ENCODE measurements at places on chromosomes 5 and 9.

GRCh38 chr5:24703934-24704333 lies 59.2 kb upstream of the CDH10 start:
- no peak for DNase-seq

DNA sequence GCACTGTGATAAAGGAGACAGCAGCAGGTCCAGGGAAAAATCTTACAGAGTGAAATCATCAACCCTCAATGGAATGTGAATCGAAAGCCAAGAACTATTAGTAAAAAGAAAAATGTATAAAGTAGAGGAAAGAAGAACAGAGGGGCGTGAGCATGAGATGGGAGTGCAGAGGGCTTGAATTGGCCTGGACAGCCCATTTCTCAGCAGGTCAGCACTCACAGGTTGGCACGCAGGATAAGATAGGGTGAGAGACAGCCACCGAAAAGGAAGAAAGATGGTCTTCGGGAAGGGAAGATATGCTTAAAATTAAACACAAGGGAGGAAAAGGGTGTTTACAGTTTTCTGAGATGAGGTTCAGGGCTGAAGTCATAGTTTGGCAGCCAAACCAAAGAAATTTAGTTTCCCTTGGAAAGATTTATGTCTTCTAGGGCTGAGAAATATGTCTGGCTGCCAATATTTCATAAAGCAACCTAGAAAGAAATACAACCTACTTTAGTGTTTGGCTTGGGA lies 524.7 kb downstream of the SPATA31D1 start:
- DNase-seq = no peak

DNA sequence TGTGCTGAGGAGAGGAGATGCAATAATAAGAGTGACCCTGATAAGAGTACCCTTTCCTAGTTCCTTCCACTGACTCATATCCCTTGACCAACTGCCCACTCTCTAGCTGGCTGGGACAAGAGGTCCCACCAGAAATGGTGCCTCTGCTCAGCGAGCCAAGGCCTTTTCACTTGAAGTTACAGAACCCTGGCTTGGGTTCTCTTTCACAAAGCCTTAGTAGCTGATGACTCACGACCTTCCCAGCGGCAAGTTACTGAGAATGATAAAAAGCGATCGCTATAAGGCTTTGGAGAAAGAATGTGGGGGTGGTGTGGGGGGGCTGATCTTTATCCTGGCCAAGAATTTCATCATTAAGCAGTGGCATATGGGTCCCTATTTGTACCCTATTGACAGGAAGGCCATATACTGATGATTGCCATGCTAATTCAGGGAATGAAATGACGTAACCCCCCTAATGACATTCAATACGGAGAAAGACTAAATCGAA lies 90.3 kb downstream of the FBXO38 start:
- DNase-seq = no peak

DNA sequence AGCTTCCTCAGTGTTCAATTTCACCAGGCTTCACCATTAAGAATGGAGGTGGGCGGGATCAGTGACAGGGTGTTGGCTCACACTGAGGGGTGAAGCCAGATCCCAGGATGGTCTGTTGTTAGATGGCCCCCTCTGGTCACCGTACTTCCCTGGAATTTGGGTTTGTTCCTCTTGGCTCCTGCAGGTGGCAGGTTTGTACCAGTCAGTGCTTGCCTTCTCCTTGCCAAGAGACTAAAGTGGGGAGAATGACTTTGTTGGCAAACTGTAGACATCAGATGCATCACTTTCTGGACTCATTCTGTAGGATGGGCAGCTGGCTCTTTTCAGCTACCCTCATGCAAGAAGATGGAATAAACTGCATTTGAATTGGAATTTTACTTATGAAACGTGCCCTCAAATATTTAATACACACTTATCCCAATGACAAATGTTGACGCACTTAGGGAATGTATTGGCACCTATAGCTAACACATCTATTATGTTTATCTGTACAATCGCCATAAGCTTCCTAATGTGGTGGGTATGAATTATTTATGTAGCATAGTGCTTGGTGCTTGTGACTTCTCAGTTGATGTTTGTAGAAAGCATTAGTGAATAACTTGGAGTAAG lies 31.4 kb upstream of the ANKRD55 start:
- no peak for DNase-seq

- DNase-seq = no peak
Observed at GRCh38 chr9:25677301-25678146, 720 bp downstream of the TUSC1 start.

GRCh38 chr5:112668016-112668415 lies 69.7 kb upstream of the APC start:
- no peak for DNase-seq

GRCh38 chr5:35163710-35164033 lies 66.6 kb downstream of the PRLR start:
- DNase-seq = no peak

- DNase-seq = no peak
Observed at GRCh38 chr9:35962126-35962906, 4.4 kb upstream of the OR2S2 start.

DNA sequence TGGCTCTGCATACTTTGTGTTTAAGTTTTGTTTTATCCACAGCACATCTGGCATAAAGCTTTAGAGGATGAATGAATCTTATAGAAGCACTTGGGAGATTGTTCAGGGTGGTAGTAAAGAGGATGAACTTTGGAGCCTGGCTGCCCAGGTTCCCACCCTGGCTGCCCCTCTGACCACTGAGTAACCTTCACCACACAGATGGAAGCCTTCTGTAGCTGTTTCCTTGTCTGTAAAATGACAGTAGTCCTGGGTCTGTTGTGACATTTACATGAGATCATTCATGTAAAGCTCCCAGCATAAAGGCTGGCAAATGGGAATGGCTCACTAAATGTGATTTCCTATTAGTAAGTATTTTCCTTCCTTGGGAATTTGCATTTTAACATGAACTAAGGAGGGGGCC lies 85.7 kb upstream of the FAM169A start:
- no peak for DNase-seq

GRCh38 chr9:129236441-129237145 lies 58.5 kb upstream of the IER5L start:
- no peak for DNase-seq

DNA sequence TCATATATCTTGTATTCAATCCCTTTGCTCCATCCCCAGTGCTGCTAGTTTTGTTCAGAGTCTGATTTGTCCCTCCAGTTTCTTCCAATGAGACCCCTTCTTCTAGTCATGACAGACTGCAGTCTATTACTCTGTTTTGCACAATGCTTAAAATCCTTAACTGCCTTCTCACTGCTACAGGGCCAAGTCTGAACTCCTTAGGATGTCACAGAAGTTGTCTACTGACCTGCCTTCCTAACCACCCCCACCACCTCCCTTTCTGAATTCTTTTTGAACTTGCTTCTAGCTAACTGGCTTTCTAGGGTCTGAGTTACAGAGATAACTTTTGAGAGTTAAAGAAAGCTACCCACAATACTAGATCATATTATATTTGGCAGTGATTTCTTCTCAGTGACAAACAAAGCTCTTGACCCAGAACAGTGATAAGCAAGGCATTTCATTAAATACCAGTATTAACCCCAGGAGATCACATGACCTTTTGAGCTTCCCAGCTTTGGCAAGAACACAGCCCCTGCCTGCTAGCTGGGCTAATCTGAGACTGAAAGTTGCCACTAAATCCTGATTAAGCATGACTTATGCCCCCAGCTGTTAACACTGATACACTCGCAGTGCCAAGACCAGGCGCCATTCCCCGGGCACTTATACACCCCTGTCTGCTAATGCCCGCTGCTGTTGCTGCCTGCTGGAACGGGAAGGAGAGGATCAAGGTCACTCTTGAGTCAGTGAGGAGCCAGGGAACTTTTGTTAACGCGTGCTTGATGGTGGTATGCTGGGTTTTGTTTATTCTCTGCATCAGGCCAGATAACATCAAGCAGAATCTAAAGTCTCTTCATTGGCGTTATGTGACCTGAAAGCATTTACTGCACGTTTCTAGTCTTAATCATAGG lies 36.4 kb upstream of the ADAMTSL1 start:
- peak; percentile 27 for DNase-seq

DNA sequence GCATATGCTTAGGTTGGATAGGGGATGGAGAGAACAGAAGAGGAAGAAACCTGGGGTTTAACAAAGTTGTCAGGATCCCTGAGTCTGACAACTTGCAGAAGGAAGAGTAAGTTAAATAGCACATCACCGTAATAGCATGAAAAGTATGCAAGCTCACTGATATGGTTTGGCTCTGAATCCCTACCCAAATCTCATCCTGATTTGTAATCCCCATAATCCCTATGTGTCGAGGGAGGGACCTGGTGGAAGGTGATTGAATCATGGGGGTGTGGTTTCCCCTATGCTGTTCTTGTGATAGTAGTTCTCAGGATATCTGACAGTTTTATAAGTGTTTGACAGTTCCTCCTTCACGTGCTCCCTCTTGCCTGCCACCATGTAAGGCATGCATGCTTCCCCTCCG lies 193.3 kb downstream of the PSAT1 start:
- DNase-seq = no peak
